ENCODE measurements at places on chromosomes 12 and 14. TPM values are rescaled to one million over a fixed set of nuclear protein-coding genes. Genes with fewer than 3 reads are reported as not detected.

The APOF gene
- total RNA-seq = not detected

The HHIPL1 gene
- total RNA-seq = 2.0 TPM

The GTF2H3 gene
- total RNA-seq = 28.7 TPM

The DHRS2 gene
- total RNA-seq = 0.44 TPM

The C12orf56 gene
- total RNA-seq = not detected

The SERPINA10 gene
- not detected for total RNA-seq

The BCL11B gene
- total RNA-seq = 0.07 TPM

The INSM2 gene
- total RNA-seq = not detected

The COX14 gene
- 40.3 TPM for total RNA-seq

The SIRT4 gene
- total RNA-seq = 1.4 TPM

The RNASE1 gene
- total RNA-seq = 182 TPM

The MIPOL1 gene
- 31.3 TPM for total RNA-seq

The TMEM260 gene
- 16.2 TPM for total RNA-seq

The ALX1 gene
- total RNA-seq = 3.4 TPM

The LYZ gene
- total RNA-seq = not detected

The KRT72 gene
- total RNA-seq = not detected

The NTS gene
- total RNA-seq = not detected

The NRL gene
- 0.71 TPM for total RNA-seq

The TAOK3 gene
- 23.1 TPM for total RNA-seq

The PLD4 gene
- 0.11 TPM for total RNA-seq

The OTX2 gene
- total RNA-seq = not detected

The PPP1R12A gene
- total RNA-seq = 86.8 TPM

The PAX9 gene
- 0.44 TPM for total RNA-seq

The TAS2R10 gene
- 0.66 TPM for total RNA-seq

The NANOG gene
- total RNA-seq = not detected

The BDKRB2 gene
- total RNA-seq = 0.39 TPM

The MUCL1 gene
- total RNA-seq = not detected

The TMPRSS12 gene
- total RNA-seq = not detected

The DACT1 gene
- 0.37 TPM for total RNA-seq

The ERP27 gene
- total RNA-seq = 0.88 TPM

The EDDM3A gene
- total RNA-seq = not detected

The ARHGAP9 gene
- total RNA-seq = not detected

The PPFIA2 gene
- not detected for total RNA-seq
